Right renal cortex interstitium (tissue), 3 donors: ENCODE measurements at places on chromosomes 7 and 10.

GRCh38 chr10:5165738-5166137 lies 19.2 kb downstream of the AKR1C8 start:
- DNase-seq, result no peak

DNA sequence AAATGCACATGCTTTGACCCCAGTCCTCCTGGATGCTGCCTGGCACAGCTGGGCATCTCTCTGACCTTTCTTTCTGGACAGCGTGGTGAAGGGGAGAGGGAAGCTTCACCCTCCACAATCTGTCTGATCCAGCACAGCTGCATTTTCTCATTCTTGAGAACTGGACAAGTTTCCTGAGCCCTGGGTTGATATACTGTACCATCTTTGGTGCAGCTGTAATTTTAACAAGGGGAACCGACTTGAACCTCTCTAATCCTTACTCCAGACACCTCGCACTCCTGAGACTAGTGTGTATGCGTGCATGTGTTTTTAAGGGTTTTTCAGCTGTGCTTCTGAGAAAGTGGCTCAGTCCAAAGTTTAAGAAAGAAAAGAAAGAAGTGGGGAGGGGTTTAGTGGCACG lies 655.7 kb downstream of the INHBA start:
- no peak for DNase-seq

GRCh38 chr7:20783700-20784387 lies 2.8 kb downstream of the SP8 start:
- no peak for DNase-seq

- no peak for DNase-seq
Measured at GRCh38 chr10:63624701-63625100, 103.5 kb downstream of the REEP3 start.

GRCh38 chr10:29795850-29796249 lies 161.1 kb upstream of the SVIL start:
- DNase-seq, result no peak

- DNase-seq, result no peak
Measured at GRCh38 chr7:94351703-94352102, 43.0 kb upstream of the COL1A2 start.

DNA sequence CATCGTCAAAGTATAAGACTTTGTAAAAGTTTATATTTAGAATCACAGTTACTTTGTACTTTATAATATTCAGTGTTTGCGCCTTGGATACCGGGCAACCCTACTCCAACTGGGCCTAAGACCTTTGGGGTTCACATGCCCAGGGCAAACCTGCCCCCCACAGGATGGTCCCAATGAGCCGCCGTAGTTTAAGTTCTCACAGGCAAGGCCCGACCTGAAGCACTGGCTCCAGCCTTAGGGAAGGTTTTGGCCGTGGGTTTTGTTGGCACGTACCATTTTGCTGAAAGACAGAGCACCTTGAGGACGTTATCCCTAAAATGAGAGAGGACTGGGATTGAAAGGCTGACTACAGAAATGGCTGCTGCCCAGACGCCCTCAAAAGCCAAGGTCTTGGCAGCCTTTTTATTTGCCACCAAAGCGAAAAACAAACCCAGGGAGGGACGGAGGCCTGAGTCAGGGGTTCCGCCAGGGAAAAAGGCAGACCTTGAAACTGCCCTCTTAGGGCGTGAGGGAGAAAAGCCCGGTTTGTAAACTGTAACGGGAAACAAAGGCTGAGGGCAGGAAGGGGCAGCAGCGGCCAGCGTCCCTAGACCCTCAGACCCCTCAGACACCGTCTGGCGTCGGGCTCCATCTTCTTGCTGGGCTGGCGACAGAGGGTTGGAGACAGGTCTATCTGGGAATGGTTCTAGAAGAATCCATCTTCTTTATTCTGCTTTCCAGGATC lies at the start of gene CCDC172:
Gene CCDC172 (plus strand): TSS at position 222 of the 724 bp plus-strand sequence. CDS start 564 bp downstream, outside the sequence.
- DNase-seq, result no peak

- no peak for DNase-seq
Measured at GRCh38 chr7:121537031-121537430, 140.9 kb upstream of the FAM3C start.
